ENCODE measurements at places on chromosomes 7 and 10.

GRCh38 chr10:79142522-79143309 is 74.0 kb downstream of the ZMIZ1 start:
- no peak for DNase-seq

DNA sequence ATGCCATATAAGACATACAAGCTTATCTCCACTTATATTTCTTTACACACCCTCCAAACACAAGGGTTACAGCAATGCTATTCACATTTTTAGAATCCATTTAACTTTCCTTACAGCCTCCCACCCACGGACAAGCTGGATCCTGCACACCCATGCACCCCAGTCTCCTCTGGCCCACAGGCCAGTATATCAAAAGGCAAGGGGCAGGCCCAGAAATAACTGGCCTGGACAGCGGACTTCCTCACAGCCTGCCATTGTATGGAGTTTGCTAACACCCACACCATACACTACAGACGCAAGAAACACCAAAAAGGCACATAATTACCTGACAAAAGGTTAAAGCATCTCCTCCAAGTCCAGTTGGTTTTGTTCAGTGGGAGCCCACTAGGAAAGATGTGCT is 12.0 kb downstream of the HOXA4 start:
- DNase-seq: no peak

GRCh38 chr10:125343983-125344382 is 183.6 kb upstream of the CTBP2 start:
- DNase-seq: no peak

- DNase-seq: peak; percentile 59
These were observed 16.8 kb downstream of the OSBPL3 start for GRCh38 chr7:24963218-24963617.

DNA sequence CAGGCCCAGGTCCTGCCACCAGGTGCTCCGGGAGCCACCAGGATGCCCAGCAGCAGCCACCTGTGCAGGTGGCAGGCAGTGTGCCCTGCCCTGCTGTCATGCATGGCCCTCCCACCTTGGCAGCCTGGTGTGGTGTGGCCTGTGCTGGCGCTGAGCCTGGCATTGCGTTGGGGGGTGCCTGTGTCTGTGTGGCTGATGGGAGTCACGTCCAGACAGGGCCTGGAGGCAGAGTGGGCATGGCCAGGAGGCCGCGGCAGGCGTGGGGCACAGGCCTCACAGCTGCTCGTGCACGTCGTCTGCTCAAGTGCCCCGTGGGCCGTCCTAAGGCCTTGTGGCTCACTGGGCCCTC is 8.7 kb downstream of the TTYH3 start:
- no peak for DNase-seq

DNA sequence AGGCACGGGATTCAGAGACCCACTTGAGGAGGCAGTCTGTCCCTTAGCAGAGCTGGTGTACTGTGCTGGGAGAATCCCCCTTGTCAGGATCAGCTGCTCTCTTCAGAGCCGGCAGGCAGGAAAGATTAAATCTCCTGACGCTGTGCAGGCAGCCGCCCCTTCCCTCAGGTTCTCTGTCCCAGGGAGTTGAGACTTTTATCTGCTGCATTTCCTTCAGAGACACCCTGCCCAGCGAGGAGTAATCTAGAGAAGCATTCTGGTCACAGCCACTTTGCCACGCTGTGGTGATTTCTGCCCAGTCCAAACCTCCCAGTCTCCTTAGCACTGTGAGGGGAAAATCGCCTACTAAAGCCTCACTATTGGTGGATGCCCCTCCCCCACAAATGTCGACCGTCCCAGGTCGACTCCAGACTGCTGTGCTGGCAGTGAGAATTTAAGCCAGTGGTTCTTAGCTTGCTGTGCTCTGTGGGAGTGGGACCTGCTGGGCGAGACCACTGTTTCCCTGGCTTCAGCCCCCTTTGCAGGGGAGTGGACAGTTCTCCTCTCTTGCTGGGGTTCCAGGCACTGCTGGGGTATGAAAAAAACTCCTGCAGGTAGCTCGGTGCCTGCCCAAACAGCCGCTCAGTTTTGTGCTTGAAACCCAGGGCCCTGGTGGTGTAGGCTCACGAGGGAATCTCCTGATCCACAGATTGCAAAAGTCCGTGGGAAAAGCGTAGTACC is 265.4 kb downstream of the ZWINT start:
- no peak for DNase-seq

DNA sequence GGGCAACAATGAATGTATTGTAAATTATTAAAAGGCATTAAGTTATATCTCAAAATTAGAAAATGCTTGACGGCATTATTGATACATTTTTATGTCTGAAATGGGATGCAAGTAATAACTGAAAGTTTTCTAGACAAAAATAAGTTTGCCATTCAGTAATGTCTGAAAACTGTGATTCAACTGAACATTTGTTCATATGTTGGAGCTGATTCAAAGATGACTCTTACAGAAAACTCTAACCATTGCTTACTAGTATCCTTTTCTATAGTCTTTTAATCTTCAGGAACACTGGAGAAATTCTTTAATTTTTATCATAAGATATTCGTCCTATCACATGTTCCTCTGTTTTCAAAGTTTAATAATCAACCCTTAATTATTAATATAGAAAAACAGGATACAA is 71.1 kb upstream of the TFEC start:
- DNase-seq: no peak

DNA sequence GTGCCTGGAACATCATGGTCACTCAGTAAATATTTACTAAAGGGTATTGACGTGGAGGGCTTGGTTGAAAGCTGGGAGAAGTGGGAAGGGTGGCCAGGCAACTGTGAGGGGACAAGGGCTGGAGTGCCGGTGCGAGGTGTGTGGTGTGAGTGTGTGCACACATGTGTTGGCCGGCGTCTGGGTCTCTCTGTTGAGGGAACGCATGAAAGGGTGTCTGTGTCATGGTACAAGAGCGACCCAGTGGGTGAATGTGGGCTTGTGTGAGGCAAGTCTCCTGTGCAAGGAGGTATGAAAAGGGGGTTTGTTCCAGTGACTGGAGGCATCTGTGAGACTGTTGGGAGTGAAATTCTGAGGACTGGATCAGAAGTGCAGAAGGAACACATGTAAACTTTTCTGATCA is 29.4 kb upstream of the UCMA start:
- DNase-seq: no peak

- no peak for DNase-seq
These were observed 399.2 kb downstream of the SORCS1 start for GRCh38 chr10:106765241-106765754.

DNA sequence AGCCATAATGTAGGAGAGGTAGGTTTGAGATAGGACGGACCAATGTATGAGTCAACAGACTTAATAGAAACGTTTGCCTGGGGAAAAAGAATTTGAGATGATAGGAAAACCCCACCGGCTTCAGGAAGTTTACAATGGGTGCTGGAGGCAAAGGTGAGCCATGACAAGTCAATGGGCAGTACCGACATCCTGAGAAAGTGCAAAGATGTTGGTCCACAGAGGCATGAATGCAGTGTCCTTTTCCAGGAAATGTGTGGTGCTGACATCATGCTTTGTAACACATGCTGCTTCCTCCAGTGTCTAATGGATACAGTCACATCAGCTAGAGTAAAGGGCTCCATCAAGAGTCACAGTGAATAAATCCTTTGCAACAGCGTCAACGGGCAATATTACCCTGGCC is 533.6 kb downstream of the INHBA start:
- no peak for DNase-seq

- DNase-seq: no peak
These were observed 62.2 kb downstream of the ANKRD61 start for GRCh38 chr7:6093375-6093774.

GRCh38 chr10:77196614-77197013 is 441.0 kb downstream of the KCNMA1 start:
- DNase-seq: no peak

- no peak for DNase-seq
These were observed 31.6 kb downstream of the ST7 start for GRCh38 chr7:116984917-116985316.

DNA sequence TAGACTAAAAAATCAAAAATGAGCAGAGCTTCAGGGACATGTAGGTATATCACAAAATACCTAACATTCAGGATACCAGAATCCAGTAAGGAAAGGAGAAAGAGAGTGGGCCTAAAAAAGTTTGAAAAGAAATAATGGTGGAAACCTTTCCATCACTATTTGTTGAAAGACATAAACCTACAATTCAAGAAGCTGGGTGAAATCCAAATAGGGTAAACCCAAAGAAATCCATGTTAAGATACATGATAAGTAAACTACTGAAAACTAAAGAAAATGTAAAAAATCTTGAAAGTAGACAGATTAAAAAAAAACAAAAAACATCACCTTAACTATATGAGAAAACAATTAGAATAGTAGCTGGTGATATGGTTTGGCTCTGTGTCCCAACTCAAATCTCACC is 76.7 kb upstream of the COMTD1 start:
- DNase-seq: no peak
